Right cardiac atrium (tissue), 5 donors: ENCODE measurements at places on chromosomes 1 and 21. TPM values are rescaled to one million over a fixed set of nuclear protein-coding genes. Genes with fewer than 3 reads are reported as not detected.

GRCh38 chr1:162488219-162488618 lies 9.4 kb upstream of the UHMK1 start:
- no peak for DNase-seq

DNA sequence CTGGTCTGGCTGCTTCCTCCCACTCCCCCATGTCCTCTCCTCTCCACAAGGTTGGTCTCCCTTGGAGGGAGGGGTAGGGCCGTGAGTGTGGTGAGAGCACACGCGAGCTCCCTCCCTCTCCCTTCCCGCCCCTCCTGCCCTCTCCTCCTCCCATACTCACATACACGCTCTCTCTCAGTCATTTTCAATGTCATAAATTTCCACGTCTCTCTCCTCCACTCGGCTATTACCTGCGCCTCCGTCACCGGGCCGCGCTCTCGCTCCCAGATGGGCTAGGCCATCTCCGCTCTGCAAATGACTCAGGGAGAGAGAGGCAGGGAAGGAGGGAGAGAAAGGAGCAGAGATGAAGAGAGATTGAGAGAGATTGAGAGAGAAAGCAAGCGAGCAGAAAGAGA lies 36.7 kb upstream of the DMBX1 start:
- no peak for DNase-seq

GRCh38 chr1:197948926-197949899 lies 32.0 kb downstream of the LHX9 start:
- DNase-seq = no peak

DNA sequence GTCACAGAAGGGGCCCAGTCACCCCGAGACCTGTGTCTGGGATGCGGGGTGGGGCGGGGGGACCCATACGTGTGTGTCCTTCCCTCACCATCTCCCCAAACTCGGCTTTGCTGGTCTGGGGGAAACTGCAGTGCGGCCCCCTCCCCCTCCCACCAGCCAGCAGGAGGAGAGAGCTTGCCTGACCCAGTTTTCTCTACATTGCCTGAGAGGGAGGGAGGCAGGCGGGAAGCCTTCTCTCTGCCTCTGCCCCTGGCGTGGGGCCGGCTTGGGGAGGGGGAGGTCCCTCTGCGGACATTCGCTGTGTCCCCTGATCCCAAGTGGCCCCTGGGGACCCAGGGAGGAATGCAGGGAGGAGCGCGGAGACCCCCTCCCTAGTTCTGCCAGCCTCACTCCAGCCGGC lies 3.9 kb downstream of the EPHA8 start:
- DNase-seq = no peak

DNA sequence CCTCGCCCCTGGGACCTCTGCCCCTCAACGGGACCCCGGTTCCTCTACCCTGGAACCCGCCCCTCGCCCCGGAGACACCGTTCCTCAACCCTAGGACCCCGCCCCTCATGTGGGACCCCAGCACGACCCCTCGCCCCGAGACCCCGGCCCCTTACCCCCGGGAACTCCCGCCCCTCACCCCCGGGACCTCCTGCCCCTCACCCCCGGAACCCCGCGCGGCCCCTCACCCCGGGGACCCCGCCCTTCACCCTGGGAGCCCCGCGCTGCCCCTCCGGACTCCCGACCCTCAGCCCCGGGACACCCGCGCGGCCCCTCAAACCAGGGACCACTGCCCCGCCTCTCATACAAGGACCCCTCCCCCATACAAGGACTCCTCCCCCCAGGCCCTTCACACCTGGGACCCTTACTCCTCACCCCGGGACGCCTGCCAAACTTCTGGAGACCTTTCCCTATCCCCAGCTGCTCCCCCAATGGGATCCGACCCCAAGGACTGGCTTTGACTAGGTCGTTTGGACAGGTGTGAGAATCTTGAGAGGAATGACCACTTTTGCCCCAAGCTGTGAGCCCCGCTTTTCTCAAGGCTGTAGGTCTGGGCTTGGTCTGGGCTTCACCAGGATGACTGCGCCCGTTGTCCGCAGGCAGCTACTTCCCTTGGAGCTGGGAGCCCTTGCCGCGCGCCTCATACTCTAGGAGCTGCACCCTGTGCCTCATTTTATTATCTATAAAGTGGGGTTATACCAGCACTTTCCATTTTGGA lies 843 bp downstream of the DIP2A start:
- peak; percentile 77 for DNase-seq

DNA sequence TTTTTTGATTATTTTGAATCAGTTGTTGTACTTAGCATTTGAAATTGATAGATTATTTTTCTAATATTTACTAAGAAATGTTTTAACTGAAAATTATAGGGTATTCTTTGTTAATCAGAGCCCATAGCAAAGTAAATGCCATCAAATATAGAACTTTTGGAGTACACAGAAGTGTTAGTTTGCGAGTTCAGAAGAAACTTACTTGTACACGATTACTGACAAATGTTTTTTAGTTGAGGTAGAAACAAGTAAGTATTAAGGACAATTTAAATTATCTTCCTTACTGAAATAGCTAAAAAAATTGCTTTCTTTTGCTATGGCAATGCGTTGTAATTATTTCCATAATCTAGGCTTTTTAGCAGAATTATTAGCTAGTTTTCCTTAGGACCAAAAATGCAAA lies 692.2 kb downstream of the USP25 start:
- no peak for DNase-seq

DNA sequence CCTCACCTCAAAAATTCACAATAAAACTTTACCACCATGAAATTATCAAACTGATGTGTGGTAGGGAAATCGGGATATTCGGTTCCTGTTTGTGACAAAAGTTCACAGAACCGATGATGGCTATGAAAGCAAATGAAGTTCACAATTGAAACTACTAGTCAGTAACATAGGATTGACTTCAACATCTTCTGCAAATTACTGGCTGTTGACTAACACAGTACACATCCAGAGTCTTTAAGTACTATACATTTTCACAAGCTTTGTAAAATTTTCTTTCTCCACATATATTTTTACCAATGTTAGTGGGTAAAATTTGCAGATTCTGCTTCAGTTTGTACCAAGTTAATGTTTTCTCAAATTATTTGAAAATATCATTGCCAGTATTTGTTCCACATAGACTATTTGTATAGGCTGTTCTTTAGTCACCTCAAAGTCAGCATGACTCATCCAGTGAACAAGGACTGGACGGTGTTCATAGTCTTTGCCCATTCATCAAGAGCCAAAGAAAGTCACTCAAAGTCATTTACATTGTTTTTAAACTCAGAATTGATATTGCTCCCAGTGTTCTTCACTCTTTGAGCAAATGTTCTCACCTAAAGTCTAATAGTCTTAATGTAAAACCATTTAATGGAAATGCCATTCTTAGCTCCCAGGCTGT lies 213.4 kb downstream of the USP25 start:
- DNase-seq = no peak

- DNase-seq = no peak
Measured at GRCh38 chr21:37292941-37293340, 25.8 kb upstream of the VPS26C start.

- DNase-seq = no peak
Measured at GRCh38 chr1:53641481-53642214, 97.3 kb downstream of the GLIS1 start.

DNA sequence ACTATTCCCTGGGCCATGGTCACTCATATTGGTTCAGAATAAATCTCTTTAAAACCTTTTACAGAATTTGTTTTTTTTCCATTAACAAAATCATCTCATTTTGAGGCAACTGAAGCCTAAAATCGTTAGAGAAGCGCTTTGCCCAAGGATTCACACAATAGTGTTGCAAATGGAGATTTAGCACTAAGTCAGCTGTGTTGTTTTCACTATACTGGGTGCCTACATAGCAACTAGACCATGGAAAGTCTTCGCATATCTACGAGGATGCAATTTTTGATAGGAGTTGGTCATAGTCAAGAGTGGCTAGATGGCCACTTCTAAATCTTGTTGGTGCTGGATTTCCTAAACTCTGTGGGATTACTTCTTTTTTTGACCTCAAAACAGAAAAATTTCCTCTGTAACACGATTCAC lies 530 bp upstream of the TIPRL start:
- DNase-seq = no peak

- DNase-seq = no peak
Measured at GRCh38 chr1:235460770-235461169, 43.5 kb downstream of the B3GALNT2 start.

DNA sequence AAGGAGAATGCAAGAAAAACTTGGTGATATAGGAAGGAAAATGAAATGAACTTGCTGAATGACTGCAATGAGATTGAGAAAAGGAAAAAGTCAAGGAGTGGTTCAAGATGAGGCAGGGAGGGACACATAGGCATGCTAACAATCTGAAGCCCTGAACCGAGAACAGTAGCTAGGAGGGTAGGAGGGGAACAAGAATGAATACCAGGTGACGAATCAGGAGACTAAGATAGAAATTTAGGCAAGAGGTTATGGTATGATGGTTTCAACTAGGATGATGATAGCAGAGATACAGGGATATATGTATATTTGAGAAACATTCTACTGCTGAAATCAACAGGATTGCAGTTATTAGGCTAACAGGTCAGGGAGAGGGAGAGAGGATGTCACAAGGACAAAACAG lies 44.1 kb downstream of the SMYD3 start:
- no peak for DNase-seq

DNA sequence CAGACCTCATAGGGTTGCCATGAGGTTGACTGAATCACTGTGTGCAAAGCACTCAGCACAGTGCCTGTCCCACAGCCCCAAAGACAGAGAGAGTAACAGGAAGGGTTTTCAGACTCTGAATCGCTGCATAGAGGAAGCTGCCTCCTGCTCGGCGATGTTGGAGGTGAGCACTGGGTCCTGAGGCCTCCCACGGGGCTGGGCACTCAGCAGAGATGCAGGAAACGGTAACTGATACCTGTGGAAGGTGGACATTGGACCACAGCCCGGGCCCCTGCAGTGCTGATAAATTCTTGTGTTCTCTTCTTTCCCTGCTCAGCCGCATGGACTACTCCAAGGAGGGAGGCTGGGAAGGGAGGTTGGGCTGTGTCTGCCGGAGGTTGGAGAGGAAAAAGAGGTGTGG lies 389.7 kb downstream of the PTPRU start:
- no peak for DNase-seq

DNA sequence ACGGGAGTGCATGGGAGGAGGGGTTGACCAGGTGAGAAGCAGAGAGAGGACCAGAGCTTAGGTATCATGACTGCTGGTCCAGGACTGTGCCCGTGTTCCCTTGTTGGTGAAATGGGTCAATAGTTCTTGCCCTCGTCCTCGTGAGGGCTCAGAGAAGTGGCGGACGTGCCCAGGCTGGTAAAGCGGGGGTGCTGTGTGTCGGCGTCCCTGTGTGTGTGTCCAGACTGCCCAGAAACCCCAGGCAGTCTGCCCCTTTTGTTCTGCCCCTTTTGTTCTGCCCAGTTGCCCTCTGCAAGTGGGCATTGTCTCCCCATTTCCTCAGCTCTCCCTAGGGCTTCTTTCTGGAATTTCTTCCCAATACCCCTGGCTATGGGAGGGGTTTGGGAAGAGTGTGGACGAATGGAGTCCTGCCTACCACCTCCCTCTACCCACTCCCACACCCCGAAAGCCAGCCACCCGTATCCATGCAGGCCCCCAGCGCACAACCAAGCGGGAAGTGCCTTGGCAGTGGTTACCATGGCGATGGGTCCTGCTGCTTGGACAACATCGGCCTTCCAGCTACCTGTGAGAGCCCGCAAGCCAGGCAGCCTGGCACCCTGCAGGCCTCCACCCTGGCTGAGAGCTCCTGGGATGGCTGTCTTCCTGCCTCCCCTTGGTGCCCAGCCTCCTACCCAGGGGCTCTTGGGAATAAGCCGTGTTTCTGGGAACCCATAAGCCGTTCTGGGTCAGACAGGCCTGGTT lies 34.7 kb downstream of the ACOT11 start:
- no peak for DNase-seq

DNA sequence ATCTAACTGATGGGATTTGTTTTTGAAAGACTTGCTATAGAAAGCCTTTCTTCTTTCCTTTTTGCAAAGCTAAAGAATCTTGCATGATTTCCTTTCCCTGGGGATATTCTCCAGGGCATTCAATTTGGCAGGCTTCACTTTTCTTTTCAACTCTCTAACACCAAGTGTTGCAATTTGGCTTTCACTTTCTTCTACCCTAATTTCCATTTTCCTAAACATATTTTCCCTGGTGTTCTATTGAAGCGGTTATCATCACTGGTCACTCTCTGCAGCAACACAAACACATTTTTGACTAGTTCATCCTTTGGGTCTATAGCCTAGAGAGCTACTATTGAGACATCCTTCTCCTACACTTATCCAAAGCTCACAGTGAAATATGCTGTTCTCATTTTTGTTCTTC lies 424.5 kb downstream of the NEGR1 start:
- DNase-seq = no peak

The RIPPLY3 gene
- not detected for total RNA-seq

The TEX38 gene
- total RNA-seq = not detected

The ZNF695 gene
- total RNA-seq = 0.28 TPM

The SLC9C2 gene
- total RNA-seq = 0.33 TPM

The NRIP1 gene
- 20.0 TPM for total RNA-seq

The LEMD1 gene
- not detected for total RNA-seq

The GPR25 gene
- total RNA-seq = not detected

The SHE gene
- total RNA-seq = 20.0 TPM

The IFI44L gene
- total RNA-seq = 5.5 TPM

The ZBTB8B gene
- not detected for total RNA-seq

The SELP gene
- 24.8 TPM for total RNA-seq

The UBE2U gene
- total RNA-seq = not detected

The TNFRSF9 gene
- not detected for total RNA-seq

The HMGN2 gene
- total RNA-seq = 139 TPM
